Ammon's horn (tissue), 1 donor: ENCODE measurements at places on chromosomes 2 and 18.

DNA sequence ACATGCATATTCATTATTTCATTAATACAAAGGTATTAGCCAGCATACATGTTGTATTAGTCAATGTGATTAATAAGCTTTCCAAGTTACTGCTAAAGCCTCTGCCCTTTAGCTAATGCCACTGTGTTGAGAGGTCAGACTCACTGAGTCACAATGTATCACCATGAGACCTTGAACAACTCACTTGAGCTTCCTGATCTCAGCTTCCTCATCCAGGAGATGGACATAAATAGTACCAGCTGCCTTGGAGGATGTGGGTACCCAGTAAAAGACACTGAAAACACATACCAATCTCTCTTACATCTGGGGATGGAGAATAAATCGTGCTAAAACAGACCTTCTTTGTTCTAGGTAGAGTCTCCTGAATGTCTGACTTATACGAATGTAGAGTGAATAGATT lies 224.6 kb downstream of the EPHA4 start:
- DNase-seq, result no peak

GRCh38 chr18:9348079-9348671 lies 13.6 kb downstream of the TWSG1 start:
- no peak for DNase-seq

DNA sequence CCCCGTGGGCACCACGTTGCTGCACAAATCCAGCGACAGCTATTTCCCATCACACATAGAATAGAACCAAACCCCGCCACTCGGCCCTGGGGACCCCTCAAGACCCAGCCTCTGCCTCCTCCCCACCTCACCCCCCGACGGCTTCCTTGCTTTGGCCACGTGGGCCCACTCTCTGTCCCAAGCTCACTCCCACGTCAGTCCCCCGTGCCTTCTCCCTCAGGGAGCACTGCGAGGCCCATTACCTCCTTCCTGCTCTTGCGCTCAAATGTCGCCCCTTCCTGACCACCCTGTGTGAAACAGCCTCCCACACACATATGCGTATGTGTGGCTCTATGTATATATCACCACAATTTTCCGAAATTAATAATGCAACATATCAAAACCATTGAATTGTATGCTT lies 239.7 kb downstream of the SH3BP4 start:
- DNase-seq, result no peak

- DNase-seq, result no peak
Measured at GRCh38 chr18:52970686-52971085, 630.7 kb downstream of the DCC start.

- no peak for DNase-seq
Measured at GRCh38 chr2:182672466-182673165, 43.4 kb upstream of the DNAJC10 start.

DNA sequence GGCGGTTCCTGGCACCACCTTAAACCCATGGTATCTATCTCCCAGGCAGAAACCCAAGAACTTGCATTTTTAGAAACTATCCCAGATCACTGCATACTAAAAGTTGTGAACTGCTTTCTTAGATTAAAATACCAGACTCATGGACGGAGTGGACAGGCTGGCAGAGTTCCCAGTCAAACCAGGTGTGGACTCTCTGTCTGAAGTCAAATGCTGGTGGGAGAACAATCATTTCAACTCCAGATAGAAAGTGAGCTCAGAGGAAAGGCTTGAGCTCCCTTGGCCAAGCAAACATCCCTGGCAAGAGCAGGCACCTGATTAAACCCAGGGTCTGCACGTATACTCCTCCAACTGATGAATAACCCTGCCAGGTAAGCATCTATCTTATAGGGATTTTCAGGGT lies 19.5 kb downstream of the NXPH2 start:
- no peak for DNase-seq
